Gastroesophageal sphincter (tissue), 4 donors: ENCODE measurements at places on chromosomes 4 and X. TPM values are rescaled to one million over a fixed set of nuclear protein-coding genes. Genes with fewer than 3 reads are reported as not detected.

GRCh38 chrX:12210196-12210815 is 72.0 kb downstream of the FRMPD4 start:
- no peak for ATAC-seq

GRCh38 chrX:46961574-46962283 is 49.5 kb downstream of the JADE3 start:
- no peak for ATAC-seq

GRCh38 chrX:72573158-72573511 is 492 bp upstream of the HDAC8 start:
- ATAC-seq = no peak

DNA sequence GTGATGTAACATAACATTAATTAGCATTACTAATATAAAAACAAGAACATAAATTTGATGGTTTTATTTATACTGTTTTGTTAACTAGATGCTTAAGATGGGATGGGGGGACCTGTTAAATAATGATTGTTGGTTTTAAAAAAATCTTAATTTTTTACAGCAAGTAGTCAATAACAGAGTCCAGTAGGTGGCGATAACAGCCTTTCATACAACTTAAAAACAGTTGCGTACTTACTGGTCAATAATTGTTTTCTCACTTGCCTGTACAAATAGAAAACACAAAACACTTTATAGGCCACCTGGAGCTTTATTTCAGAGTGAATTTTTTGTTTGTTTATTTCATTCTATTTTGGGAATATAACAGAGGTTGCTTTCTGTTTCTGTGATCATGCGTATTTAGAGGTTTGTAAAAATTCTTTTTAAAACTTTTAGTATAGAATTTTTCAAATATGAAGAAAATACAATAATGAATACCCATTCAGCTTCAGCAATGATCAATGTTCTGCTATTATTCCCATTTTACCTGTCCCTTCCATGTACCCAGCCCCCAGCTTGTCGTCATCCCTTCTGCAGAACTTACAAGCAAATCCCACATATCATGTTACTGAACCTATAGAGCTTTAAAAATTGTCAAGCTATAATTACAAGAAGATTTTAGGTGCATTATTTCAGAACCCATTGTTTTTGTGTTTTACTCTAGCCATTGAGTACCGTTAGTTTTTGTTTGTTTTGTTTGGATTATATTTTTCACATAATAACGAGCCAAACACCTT is 97.1 kb downstream of the MRPL1 start:
- no peak for ATAC-seq

DNA sequence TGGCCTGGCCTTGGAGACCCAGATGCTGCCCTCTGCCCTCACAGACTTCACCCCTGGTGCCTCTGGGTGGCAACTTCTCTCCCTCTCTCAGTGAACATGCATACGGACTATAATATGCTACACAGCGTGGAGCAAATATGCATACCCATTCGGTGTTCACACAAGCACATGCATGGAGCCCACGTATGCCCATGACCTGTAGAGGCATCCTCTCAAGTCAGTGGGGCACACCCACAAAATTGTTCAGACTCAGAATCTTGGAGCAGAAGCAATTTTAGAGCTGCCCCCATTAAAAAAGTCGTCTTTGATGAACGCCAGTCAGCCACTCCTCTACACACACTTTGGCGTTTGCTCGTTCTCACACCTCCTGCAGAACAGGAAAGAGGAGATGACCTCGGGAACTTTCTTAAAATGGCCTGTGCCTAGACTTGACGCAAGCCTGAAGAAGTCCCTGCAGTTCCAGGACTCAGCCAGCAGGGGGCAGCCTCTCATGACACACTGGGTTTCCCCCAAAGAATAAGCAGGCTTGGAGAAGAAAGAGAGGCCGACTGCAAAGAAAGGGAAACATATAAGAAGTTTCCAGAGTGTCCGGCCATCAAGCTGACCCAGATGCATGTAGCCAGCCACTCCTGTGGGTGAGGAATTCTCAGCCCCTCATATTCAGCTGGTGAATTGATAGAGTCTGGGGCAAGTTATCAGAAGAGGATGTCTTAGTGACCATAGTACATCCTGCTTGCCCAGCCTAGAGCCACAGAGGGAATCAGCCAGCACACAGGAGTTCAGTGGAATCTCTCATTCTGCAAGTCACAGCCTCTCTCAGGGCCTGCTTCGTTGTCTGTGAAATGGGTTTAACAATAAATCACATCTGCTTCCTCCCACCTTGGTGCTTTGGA is 17.3 kb downstream of the APLN start:
- peak; percentile 44 for ATAC-seq

DNA sequence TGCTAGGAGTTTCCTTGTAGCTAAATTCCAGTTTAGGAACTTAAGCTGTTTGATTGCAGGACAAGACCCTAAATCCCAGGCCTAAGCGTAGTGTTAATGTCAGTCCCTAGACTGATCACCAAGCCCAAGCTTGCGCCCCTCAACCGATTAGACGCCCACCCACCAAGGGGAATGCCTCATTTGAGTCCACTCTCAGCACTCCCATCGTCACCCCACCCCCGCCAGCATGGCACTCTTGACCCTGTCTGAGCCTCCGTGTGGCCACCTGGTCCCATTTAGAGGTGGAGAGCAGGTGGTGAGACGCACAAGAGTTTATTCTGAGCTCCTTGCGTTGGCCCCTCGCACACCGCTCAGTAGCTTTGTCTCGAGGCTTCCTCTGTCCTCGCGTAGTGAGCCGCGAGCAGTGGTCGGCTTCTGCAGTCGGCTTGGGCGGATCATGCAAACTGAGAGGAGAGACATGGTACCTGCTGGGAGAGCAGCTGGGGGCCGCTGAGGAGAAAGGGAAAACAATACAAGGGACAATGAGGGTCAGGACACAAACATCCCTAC is 48.5 kb upstream of the ZNF157 start:
- no peak for ATAC-seq

Gene SYP
- total RNA-seq = 3.9 TPM

Gene TLR2
- total RNA-seq = 4.3 TPM

Gene PPP1R3F
- 13.1 TPM for total RNA-seq
